ENCODE measurements at places on chromosomes 5 and 9. TPM values are rescaled to one million over a fixed set of nuclear protein-coding genes. Genes with fewer than 3 reads are reported as not detected.

Gene RASGRF2
- total RNA-seq, result 14.5 TPM

DNA sequence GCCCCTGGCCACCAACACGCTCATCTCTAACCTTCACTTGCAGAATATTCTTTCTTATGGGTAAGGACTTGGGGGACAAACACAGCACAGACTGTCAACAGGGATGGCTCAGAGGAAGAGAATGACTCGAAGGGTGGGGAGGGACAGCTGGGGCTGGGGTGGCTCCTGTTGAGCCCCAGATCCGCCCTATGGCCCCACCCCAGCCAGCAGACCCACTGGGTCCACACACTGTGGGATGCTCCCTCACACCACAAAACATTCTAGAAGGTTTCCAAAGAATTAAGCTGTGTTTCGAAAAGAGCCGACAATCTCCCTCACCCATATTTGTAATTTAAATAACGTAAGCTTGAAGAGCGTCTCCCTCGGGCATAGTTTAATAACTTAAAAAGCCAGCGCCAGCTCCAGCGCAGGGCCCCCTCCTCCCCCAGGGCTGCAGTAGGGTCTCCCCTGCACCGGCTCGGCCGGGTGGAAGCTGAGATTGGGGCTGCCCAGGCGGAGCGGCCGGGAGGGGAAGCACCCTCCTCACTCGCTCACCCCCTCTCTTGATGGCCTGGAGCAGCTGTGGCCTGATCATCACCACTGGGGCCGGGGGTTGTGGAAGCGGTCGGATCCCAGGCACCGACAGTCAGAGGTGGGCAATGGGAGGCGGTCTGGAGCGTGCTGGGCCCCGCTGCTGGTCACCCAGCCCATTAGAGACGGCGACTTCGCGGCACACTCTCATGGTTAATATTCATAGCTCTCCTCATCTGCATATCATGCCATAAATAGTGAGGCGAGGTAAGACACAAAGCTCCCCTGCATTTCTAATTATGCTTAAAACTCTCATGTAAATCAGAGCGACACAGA is 37.6 kb downstream of the NACC2 start:
- no peak for DNase-seq

Gene NOXA1
- total RNA-seq, result not detected

DNA sequence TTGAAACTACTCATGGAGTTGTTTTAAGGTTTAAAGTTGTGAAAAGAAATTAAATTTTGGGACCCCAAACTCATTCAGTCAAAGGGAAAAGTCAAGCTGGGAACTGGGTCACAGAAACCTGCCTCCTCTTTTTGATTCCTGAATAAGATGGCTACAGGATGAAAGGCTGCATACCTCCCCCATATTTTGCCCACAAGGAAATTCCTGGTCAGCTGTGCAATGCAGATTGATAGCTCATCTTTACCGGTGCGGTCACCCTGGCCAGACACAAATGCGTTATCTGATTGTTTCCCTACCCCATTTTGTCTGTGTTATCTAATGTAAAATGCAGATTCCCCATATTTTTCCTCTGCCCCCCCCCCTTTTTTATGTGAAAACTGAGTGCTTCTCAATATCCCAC is 1.3 kb downstream of the HAVCR2 start:
- DNase-seq, result no peak

DNA sequence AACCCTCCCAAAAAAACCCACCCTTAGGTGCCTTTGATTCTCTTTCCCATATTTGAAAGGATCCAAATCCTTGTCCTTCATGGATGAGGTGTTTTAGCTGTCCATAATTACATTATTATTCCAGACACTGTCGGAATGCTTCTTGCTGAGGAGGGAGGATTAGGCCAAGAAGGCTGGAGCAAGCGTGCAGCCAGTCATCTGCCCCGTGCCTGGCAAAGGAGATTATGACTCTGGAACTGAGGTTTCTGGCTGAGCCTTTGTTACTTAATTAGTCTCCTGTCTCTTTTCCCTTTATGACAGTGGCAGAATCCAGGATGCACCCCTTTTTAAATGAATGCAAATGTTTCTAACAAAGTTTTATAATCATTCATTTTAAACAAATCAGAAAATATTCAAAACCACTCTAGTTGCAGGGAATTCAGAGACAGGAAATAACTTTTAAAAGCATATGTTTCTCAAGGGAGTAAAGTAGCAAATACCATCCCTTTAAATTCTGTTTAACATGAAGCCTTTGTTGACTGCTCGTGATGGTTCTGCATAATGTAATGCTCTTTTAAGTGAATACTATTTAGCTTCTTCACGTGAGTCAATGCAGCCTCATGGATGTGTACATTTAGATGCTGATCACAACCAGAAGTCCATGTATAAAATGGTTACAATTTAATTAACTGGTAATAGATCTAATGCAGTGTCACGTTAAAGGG is 69.8 kb downstream of the GALNT10 start:
- DNase-seq, result no peak

DNA sequence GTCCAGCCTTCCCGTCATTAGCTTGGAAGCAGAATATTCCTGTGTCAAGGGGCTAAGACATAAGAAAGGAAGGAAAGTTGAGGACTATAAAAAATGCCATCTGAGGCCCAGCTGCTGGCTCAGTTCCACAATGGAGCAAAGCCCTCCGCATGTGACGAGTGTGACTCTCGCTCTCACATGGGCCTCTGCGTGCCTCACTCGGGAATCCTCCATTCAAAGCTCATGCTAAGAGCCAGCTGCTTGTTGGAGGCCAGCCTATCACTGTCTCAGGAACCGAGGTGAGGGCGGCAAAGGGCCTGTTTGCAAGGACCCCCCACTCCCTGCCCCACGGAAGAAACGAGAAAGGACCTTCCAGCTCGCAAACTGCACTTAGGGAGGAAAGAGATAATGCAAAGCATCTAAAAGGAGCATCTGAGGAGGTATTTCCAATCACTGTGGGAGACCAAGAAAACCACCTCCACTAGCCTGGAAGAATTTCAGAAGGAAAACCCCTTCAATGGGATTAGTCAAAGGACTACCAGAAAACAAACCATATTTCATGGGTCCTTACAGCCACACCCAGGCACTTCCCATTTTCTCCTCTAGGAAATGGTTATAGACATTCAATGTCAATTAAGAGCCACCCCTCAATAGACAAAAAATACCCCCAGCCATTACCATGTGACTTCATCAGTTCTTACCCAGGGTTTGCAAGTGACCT is 95.3 kb downstream of the PRRT1B start:
- no peak for DNase-seq

DNA sequence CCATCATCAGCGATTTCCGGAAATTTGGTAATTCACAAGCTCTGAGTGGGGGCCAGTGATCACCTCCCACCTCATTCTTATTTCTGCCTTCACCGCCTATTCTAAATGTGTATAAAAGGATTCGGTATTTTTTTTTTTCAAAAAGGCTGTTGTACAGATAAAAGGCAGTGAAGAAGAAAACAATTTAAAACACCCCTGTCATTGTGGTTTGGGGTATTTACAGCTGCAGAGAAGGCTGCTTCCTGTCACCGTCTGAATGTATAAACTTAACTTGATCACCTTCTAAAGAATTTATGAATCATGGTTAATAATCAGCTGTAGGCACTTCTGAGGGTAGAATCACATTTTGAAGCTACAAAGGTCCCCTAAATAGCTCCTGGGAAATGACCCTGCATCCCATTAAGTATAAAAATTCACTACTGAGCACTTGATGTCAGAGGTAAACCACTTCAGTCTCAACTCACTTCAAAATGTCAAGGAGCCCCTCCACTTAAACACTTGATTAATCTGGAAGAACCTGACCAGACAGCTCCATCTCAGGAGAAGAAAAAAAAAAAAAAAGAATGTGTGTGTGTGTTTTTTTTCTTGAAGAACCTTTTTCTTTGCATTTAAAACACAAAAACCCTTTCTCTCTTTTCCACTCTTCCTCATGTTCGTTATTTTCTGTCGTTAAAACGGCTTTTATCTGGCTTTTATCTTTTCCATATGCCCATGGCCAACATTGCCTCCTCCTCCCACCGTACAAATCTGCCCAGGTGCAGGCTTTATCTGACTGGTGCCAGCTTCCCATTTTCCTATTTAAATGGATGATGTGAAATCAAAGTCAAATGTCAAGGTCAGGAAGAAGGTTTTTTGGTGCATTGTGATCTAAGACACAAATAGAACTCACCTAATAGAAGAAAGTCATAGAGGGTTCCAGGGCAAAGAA is 291.2 kb downstream of the IRX1 start:
- DNase-seq, result no peak

DNA sequence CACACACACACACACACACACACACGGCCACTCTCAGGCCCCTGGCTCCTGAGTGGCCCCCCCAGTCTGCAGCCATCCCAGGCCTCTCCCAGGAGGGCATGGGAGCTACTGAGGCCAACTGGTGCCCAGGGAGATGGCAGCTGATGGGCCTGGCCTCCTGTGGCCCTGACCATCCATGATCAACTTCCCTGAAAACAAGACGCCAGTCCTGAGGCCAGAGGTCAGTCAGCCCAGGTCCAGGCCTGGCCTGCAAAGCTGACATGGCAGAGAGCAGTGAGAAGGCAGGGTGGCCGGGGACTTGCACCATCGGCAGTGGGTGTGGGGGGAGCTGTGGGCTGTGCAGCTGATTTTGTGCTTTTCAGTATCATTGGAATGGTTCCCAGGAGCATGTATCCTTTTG is 47.0 kb downstream of the SARDH start:
- DNase-seq, result no peak

Gene PCDHB7
- not detected for total RNA-seq

- DNase-seq, result peak; percentile 79
Measured at GRCh38 chr9:98034593-98035546, 21.7 kb upstream of the NANS start.

Gene ITGA2
- 3.1 TPM for total RNA-seq

Gene TMEM174
- total RNA-seq, result not detected

Gene WHRN
- total RNA-seq, result 5.2 TPM

DNA sequence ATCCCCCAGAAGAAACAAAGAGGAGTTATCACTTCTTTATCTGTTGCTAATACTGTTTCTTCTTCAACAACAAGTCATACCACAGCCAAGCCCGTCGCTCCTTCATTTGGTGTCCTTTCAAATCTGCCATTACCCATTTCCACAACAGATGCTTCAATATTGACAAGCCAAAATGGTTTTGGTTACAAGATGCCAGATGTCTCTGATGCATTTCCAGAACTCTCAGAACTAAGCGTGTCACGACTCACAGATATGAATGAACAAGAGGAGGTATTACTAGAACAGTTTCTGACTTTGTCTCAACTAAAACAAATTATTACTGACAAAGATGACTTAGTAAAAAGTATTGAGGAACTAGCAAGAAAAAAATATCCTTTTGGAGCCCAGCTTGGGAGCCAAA is 16.0 kb upstream of the HAND1 start:
- no peak for DNase-seq

Gene PIP5KL1
- 6.8 TPM for total RNA-seq

DNA sequence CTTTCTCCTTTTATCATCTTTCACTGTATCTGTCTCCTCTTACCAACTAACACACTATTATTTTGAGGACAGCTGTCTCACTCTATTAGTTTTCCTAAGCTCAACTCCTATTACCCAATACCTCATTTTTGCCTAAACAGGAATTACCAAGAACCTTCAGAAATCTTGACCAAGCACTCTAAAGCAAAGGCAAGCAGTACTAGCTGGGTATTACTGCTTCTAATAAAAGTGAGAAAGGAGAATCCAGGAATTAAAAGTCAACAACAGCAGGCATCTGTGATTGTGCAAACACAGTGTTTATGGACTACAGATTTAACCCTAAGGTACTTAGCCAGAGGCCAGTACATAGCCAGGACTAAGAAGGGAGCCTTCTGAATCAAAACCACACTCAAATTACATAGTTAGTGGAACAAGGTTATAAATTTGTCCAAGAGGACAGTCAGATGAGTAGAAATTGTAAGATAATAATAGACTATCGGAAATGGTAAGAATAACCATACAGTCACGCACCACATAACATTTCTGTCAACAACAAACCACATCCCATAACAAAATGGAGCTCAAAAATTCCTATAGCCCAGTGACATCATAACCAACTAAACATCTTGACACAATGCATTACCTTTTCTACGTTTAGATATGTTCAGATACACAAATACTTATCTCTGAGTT is 8.3 kb downstream of the RFX3 start:
- DNase-seq, result no peak
